ENCODE measurements at places on chromosomes 5 and 9.

DNA sequence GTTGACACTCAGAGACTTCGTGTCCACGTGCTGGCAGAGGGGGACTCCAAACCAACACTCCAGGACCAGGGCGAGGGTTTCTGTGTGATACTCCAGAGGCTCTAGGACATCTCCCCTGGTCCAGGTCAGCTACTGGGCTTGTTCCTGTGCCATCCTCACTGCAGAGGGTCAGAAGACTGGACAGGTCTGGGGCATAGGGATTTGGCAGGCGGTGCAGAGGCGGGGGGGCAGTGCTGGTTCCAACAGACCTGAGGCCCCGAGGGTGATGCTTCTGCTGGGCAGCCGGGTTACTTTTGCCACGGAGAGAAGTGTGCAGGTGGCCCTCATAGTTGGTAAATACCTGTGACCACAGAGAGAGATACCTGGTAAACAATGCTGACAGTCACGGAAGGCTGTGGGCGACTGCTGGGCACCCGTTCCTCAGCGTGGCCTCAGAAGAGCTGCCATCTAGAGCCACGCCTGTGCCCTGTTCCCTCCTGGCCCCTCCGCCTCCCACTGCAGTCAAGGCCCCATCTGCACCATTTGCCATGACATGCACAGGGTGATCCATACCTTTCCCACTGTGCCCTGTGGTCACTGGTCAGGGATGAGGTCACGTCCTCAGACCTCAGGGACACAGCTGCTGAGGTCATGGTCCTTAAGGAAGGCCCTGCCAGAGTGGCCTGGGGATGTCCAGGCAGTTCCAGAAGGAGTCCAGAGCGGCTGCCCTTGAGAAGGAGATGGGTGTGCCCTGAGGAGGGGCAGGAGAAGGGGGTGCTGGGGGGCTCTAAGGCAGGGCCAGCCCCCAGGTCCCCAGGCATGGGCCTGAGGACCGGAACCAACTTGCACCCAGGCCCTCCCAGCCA lies 30.0 kb downstream of the TRIP13 start:
- no peak for DNase-seq

DNA sequence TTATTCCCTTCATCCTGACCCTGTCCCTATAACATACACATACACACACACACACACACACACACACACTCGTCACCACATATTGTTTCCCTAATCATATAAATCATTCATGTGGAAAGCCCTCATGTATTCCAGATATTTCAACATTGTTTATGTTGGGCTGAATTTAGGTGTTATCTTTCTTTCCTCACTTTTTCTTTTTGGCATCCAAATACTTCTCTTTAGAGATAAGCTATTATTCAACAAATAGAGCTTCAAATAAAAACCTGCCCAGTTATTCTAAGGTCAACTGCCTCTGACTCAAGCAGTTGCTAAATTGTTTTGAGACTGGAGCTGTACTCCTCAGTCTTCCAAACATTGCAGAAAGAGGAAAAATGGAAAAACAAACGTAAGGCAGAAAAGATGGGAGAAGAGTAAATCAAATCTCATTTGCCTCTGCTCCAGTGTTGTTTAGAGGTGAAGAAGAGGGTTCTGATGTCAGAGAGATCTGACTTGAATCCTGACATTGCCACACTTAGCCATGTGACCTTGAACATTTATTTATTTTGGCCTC lies 215.7 kb downstream of the GAS1 start:
- no peak for DNase-seq

- DNase-seq: no peak
These were observed 66.6 kb downstream of the C9orf152 start for GRCh38 chr9:110141227-110141793.

DNA sequence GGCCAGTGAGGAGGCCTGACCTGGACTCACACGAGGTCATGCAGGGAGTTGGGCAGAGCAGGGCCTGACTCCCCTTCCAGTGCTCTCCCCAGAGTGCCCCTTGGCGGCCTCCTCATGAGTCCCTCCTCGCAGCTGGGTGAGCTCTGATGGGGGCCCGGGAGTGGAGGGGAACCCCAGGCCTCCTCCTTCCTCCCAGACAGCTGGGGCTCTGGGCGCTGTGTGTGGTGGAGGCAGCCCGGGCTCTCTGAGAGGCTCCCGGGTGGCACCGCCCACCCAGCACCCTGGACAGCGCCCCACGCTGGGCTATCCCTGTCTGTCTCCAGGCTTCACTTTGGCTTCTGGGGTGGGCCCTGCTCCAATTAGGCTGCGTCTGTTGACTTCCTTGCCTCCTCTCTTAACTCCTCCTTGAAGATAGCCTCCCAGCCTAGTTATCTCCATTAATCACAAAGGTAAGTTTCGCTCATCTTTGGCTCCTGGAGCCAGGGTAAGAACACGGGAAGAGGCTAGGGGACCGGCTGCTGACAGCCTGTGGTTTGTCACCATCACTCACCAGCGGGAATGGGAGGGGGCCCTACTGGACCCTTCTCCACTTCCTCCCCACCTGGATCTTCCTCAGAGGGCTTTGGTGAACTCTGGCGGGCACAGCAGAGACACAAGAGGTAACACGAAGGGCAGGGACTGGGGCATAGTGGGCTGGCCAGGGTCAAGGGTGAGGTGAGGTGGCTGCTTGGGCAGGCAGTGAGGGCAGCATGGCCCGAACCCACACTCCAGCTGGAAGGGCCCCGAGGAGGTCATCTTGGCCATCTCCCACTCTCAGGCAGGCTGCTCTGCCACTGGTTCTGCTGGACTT lies 13.1 kb downstream of the PSD2 start:
- no peak for DNase-seq

DNA sequence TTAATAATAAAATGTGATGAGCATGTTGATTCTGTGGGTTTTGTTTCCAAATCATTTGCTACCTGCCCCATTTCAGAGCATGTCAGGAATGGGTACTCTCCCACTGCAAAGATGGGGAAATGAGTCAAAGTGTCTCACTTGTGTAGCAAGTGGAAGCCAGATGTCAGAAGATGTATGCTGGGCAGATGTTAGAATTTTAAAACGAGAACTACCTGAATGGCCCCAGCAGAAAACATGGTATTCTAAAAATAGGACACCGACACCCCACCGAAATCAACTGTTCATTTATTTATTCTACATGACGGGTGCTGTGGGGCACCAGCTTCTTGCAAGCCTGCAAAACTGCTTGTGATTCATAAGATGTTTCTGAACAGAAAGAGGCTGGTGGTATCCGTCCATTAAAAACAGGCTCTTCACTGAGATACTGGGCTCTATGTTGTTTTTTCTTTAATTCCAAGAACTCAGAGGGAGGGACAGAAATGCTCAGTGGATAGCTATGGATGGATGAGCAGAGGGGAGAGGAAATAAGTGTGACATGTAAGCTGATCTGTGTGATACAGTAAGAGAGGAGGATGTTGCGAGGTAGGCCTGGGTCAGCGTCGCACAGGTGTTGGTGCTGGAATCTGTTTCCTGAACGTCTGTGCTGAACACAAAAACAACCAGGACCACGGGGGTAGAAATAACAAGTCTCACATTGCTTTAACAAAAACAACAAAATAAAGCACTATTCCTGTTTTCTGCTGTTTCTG lies 157.2 kb downstream of the EFNA5 start:
- DNase-seq: no peak

- no peak for DNase-seq
These were observed 52.4 kb downstream of the SEC61B start for GRCh38 chr9:99274495-99274894.

DNA sequence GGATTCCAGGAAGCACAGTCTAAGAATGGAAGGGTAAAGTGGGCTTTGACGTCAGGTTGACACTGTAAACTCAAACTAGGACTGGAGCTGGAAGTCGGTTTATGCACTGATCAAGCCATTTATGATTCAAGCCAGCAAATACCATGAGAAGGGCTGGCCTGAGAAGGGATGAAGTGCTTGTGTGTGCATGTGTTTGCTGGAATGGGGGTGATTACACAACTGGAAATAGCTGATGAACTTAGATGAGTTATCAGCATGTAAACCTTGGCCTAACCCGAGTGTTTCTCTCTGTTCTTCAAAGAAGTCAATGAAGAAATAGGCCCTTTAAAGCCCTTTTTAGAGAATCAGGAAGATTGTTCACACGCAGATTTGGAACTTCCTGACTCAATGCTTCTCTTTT lies 287.6 kb downstream of the RFX3 start:
- no peak for DNase-seq

DNA sequence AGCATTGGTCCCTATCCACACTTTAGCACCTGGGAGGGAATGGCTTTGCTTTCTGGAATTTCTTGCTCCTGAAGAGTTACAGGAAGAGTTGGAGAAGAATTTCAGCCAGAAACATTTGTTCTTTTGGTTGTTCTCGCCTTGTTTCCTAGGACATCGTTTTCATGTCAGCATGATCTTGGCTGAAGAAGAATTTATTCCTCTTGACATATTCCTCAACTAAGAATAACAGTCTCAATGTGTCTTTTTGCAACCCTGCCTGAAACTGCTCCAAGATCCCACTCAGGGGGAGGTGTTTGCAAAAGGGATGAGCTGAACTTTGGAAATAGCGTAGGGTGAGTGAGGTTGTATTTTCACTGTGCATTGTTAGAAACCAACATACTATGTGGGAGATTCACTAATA lies 26.1 kb downstream of the MAMDC2 start:
- DNase-seq: no peak

GRCh38 chr5:10635257-10635866 lies 71.5 kb downstream of the ANKRD33B start:
- DNase-seq: no peak

- DNase-seq: no peak
These were observed 1.4 kb upstream of the ANKRD33B start for GRCh38 chr5:10562201-10563109.

GRCh38 chr5:11174591-11174990 lies 413.6 kb upstream of the DAP start:
- DNase-seq: no peak

GRCh38 chr5:84709075-84709474 lies 324.4 kb upstream of the EDIL3 start:
- DNase-seq: no peak

DNA sequence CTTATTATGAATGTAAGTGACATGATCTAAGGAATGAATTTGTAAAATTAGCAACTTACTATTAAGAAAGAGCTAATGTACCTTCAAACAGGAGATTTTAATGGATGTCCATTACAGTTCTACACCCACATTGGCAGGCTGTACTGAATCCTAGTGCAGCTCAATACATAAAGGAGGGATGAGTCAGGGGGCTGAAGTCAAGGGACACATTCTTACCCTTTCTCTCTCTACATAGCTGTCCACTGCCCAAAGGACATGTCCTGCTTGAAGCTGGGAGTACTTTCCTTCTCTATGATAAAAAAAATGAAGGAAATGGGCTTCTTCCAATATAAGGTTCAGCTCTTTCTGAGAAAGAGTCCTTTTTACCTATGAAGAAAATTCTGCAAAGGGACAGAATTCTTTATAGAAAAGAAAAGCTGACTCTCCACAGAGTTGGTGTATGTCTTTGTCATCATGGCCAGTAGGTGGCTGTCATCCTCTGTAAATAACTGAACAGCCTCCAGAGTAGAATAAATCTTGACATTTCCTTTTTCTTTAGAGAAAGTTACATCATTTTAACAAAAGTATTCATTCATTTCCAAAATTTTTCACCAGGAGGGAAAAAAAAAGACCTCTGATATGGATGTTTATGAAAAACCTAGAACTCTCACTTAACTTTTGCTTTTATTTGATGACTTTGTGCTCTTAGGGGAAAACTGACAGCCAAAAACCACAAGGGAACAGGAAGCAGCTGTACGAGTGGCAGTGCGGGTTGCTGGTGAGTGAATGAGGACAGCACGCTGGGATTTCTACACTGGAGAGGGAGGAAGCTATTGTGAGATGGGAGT lies 13.1 kb upstream of the IFNA14 start:
- DNase-seq: peak; percentile 25

DNA sequence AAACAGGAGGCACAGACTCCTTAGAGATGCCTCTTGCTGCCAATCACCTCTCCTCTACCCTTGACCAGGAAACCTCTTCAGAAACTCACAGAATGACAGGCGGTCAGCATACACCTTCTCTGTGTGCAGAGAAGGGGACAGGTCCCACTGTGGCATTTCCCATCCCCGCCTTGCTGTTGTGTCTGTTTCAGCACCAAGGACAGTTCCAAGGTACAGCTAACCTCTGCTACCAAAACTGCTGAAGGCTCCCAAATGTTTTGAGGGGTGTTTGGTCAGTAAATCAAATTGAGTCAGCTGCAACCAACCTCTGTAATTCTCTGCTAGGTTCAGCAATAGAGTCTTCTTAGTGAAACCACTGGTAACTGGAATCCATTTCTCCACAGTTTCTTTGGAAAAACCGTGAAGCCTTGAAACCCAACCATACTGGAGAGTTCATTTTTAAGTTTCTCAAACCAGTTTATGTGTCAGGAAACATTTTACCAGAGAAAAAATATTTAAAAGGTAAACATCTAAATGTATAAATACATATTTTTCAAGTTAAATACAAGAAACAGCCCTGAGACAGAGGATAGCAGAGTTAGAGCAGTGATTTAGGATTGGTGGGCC lies 122.0 kb downstream of the DRD1 start:
- no peak for DNase-seq

GRCh38 chr5:131496400-131496713 lies 138.7 kb downstream of the RAPGEF6 start:
- no peak for DNase-seq

DNA sequence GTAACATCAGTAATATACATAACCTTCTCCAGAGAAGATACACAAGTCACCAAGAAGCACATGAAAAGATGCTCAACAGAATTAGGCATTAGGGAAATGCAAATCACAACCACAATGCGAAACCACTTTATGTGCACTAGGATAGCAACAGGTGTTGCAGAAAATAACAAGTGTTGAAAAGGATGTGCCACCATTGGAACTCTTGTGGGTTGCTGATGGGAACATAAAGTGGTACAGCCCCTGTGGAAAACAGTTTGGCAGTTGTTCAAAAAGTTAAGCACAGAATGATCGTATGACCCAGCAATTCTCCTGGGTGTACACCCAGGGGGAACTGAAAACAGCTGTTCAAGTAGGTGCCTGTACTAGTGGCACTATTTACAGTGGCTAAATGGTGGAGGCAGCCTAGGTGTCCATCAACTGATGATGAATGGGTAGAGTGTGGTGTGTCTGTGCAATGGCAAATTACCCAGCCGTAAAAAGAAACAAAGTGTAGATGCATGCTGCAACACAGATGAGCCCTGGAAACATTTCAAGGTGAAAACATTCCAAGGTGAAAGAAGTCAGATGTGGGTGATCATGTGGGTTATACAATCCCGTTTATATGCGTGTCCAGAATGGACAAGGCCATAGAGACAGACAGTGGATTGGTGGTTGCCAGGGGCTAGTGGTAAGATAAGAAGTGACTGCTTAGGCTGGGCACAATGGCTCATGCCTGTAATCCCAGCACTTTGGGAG lies 27.2 kb downstream of the CCDC69 start:
- no peak for DNase-seq
